ENCODE measurements at places on chromosomes 12 and 14.

GRCh38 chr12:91630083-91630482 lies 447.5 kb upstream of the DCN start:
- DNase-seq: no peak

- no peak for DNase-seq
Measured at GRCh38 chr12:45389426-45389825, 173.5 kb downstream of the ANO6 start.

- DNase-seq: no peak
Measured at GRCh38 chr12:32257695-32258496, 141.5 kb upstream of the FGD4 start.

DNA sequence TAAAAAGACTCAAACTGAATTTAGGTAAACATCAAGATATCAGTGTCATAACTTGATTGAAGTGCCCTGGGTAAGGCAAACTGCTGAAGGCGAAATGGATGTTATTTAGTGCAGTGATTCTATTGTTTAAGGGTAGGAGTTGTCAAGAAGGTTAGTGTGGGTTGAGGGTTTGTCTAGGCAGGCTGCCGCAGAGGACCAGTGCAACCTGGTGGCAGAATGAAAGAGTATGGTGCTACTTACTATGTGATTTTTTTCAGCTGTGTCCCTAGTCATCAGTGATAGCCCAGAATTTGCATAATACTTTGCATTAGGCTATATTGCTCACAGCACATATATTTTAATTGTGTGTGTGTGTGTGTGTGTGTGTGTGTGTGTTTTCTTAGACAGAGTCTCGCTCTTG lies 1127.0 kb downstream of the GALC start:
- no peak for DNase-seq

GRCh38 chr12:76532520-76532919 lies 27.1 kb downstream of the OSBPL8 start:
- DNase-seq: no peak

DNA sequence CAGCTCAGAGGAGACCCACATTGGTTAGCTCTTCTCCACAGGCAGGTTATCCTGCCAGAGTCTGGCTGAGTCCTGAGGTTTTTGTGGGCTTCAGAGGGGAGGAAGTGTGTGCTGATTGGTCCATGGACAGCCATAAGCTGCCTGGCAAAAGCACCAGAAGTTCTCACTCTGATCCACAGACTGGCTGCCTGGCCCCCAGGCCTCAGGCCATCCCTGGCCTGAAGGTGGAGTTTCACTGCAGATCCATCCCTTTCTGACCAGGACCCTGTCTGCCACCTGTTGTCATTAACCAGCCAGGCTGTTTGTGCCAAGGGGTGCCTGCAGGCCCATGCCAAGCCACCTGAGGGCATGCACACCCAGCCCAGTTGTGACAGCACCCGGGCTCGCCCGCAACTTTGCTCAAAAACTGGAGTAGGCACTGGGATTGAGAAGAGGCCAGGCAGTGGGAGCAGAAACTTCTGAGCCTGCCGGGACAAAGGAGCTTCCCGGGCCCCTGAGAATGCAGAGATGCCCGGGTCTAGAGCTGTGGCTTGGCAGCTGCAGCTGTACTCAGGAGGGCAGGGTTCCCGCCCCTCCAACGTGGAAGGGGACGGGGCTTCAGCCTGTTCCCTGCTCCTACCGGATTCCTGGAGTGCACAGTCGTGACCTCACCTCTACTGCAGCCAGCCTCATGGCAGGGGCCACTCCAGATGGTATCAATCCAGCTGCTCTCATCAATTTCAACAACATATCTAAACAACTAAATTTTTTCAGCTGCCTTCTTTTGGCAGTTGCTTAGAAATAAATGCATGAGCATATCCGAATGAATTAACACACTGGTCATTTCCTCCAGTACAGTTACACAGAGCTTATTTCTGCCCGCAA lies 1277.3 kb downstream of the SLC16A7 start:
- no peak for DNase-seq

GRCh38 chr12:64580681-64581080 lies 29.6 kb upstream of the RASSF3 start:
- no peak for DNase-seq

GRCh38 chr14:60226298-60226697 lies 22.7 kb upstream of the PPM1A start:
- DNase-seq: no peak

- no peak for DNase-seq
Measured at GRCh38 chr14:30287579-30288445, 271.1 kb upstream of the G2E3 start.

DNA sequence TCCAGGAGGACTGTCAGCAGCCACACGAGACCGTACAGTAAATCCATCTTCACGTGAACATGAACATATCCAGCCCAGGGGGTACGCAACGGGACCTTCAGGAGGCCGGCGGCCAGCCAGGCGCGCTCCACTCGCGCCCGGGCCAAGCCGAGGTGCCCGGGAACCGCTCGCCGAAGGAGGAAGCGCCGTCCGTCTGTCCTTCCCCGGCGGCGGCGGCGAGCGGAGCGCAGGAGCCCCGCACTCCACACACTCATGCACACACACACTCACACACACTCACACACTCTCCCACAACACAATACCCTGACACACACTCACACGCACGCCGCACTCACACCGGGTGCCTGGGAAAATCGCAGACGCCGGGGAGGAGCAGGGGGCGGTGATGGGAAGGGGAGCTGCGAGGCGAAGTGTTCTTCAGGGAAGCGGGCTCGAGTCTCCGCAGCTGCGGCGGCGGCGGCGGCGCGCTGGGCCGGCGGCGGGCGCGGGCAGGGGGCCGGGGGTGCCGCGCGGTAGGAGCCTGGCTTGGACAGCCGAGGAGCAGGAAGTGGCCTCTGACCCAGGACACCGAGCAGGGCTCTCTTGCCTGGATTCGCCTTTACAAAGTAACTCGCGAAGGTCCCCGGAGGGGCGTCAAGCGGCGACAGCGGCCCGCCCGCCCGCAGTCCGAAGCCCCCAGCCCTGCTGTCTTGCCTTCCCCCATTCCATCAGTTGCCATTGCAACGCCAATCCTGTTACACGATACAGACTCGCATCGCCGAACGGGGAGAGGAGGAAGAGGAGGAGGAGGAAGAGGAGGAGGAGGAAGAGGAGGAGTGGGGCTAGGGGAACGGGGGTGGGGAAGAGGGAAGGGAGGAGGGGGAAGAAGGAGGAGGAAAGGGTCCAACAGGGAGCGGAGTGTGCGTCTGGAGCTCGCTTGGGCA lies 601 bp downstream of the MDGA2 start:
- DNase-seq: no peak

DNA sequence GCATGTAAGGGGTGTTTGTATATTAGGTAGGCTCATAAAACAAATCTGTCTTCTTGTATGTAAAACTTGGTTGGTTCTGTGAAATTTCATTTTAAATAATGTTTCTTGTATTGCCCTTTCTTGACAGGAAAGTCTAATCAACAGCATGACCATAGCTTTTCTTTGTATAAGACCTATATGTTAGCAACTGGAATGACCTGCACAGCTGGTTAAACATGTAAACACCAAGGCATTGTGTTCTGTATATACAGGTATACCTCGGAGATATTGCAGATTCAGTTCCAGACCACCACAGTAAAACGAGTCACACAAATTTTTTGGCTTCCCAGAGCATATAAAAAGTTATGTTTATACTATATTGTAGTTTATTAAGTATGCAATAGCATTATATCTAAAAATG lies 183.6 kb downstream of the ERC1 start:
- DNase-seq: no peak

DNA sequence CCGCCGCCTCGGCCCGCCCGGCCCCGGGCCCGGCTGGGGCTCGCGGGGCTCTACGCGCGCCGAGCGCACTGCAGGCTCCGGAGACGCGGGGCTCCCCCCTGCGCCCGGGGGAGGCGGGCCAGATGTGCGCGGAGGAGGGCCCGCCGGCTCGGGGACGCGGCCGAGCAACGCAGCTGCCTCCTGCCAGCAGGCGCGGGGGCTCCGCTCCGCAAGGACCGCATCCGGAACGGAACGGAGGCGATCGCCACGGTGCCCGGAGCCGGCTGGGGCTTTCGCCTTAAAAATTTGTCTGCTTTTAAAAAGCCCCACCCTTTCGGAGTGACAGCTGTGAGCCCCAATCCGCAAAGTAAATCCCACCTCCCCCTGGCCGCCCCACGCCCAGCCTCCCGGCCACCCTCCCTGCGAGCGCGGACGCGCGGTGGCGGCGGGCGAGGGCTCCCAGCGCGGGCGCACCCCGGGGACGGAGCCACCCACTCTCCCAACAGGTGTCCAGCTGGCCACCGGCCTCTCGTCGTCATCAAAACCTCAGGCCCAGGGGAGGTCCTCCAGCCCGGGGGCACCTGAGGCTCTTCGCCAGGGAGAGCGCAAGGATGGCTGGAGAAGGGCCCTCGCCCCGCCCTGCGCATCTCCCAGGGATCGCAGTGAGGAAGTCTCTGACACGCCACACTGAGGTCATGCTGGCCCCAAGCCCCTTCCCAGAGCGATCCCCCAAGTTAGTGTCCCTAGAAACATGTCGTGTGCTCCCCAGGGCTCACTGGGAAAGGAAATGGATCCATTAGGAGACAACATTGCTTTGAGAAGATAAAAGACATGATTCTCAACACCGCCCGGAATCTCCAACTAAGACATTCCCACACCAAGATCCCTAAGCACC lies at the start of gene TMEM132D:
TSS of gene TMEM132D (minus strand) at position 70 of the 874 bp plus-strand sequence.
- DNase-seq: no peak

DNA sequence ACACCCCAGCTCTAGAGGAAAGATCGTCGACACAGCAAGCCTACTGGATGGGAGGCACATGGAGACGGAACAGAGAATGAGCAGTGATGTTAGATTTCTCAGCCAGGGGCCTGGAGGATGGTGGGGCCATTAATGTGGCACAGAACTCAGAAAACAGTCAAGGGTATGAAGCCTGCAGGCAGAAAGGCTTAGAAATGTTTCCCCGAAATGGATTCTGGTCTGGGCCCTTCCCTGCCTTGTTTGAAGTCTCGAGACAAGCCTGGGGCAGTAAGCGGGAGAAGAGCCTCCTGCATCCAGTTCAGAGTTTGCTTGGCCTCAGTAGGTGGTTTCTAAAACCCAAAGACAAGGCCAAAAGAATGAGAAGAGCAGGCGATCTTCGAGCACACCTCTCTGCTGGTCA lies 158.4 kb downstream of the NTF3 start:
- no peak for DNase-seq

GRCh38 chr12:17680220-17680619 lies 409.8 kb downstream of the RERGL start:
- DNase-seq: no peak

DNA sequence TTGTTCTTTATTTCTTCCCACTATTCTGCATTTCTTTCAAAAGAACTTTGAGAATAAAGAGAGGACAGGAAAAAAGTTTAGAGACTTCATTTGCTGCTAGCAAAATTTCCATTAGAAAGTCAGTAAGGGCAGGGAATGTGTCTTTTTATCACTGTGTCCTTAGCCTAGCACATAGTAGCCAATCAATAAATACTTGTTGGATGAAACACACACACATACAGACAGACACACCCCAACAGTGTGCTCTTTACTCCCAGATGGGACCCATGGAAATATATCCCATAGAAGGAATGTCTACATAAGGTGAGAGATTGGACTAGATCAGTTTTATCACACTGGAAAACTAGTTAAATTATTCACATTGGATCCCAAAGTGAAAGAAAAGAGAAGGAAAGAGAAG lies 21.1 kb upstream of the ARID2 start:
- DNase-seq: no peak

DNA sequence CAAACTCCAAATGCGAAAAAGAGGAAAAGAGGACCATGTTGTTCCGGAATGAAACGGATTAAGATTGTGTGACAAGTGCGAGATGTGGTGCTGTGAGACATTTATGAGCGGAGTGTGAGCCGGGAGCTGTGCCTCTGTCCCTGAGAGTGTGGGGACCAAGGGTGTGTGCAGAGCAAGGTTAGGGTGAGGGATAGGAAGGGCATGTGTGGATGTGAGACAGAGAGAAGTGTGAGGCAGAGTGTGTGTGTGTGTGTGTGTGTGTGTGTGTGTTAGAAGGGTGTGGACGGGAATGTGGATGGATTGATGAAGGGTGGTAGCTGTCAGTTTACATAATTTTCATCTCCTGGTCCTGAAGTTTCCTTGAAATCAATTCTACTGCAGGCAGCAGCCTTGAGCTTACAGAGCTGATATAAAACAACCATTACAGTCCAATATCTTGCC lies 4.3 kb upstream of the OTX2 start:
- no peak for DNase-seq

DNA sequence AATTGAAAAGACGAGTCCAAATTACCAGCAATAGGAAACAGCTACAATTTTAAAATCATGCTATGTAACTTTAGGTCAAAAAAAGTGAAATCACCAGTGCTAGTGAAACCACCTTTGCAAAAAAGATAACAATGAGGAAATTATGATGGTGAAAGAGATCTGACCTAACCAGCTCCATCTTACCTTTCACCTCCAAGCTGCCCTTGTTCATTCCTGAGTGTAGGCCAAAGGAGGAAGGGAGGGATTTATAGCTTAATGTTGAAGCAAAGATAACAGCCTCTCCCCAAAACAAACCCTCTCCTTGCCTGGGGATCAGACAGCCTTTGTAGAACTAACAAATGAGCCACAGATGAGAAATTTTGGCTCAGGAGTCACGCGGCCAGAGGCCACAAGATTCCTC lies 83.2 kb upstream of the EIF5 start:
- no peak for DNase-seq

GRCh38 chr14:72557671-72558070 lies 336.2 kb downstream of the DPF3 start:
- no peak for DNase-seq

DNA sequence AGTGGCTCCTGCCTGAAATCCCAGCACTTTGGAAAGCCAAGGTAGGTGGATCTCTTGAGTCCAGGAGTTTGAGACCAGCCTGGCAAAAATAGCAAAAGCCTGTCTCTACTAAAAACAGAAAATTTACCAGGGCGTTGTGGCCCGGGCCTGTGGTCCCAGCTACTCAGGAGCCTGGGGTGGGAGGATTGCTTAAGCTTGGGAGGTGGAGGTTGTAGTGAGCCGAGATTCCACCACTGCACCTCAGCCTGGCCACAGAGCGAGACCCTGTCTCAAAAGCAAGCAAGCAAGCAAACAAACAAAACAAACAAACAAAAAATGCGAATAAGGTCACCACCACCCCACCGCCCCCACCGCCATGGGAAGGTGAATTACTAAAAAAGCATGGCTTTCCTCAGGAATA lies 238.7 kb downstream of the ATXN7L3B start:
- DNase-seq: no peak

- no peak for DNase-seq
Measured at GRCh38 chr12:63955831-63956666, 111.5 kb downstream of the SRGAP1 start.

DNA sequence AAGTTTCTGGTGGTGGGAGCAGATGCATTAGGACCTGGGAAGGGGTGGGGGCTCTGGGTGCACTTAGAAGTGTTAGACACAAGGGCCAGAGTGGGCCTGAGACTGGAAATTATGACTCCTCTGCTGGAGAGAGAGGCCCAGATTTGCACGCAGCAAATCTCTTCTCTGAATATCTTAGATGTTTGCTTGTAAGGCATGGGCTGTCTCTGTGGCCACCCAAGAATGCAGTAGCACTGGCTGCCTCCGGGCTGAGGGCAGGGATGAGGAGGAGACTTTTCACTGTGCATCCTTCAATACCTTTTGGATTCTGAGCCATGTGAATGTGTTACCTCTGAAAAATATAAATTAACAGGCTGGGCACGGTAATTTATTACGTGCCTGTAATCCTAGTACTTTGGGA lies 14.0 kb upstream of the RABGGTA start:
- no peak for DNase-seq
